ENCODE measurements at places on chromosomes 3 and 15.

GRCh38 chr3:40845447-40845846 is 320.7 kb downstream of the ZNF621 start:
- no peak for DNase-seq

DNA sequence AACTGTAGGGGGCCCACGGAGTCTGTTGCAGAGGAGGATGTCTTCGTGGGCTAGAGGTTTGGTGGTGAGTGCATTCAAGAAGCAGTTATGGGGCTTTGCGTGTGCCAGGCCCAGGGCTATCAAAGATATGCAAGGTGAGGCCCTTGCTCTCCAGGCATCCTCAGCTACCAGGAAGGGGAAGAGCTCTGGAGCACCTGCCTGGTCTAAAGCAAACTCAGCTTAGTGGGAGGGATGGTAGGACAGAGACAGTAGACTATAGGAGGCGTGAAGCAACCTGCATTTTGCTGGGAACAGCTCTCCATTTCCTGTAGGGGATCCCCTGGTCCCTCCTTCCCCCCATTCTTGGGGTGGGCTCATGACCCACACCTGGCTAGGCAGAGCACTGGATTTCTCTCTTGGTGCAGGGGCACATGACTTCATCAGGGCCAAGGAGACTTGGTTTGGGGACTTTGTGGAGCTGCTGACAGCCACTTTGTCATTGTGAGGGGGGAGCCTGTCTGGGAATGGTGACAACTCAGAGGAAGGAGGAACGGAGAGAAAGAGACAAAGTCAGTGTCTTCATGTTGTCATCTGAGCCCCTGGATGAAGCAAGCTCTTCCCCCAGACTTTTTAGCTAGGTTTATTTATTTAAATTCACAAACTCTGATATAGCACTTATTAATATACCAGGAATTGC is 8.6 kb upstream of the EEFSEC start:
- DNase-seq: no peak

DNA sequence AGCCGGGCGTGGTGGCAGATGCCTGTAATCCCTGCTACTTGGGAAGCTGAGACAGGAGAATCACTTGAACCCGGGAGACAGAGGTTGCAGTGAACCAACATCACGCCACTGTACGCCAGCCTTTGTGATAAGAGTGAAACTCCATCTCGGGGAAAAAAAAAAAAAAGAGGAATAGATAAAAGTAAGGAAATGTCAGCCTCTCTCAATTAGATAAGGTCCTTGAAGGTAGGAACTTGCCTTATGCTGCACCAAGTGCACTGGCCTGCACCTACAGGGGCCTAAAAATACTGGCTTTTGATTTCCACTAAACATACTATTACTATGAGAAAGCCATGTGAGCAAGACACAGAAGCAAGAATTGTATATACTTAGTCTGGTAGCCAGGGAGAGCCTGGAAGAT is 7.1 kb downstream of the RAF1 start:
- no peak for DNase-seq

GRCh38 chr3:86740751-86741150 is 250.2 kb downstream of the VGLL3 start:
- DNase-seq: no peak

- DNase-seq: no peak
Measured at GRCh38 chr3:13863382-13863952, 16.4 kb downstream of the WNT7A start.

DNA sequence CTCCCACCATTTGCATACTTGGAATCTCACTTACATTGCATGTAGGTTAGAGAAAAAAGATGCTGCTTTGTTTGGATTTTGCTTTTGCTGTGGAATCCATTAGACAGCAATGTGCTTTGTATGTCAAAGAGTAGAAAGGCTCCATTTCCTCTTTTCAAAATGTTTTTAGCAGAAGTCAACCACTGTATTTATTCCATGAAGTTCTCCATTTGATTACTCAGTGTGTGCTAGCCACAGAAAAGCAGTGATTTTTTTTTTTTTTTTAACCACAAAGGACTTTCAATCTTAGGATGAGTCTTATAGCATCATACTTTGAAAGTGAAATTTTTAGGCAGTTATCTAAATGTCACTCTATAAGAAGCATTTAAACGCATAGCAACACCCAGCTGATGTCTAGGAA is 285.0 kb upstream of the ADAMTS9 start:
- no peak for DNase-seq
